Suppressor macrophage treated with lipopolysaccharide for 4 hours (primary cell): ENCODE measurements at places on chromosomes 12 and 14.

- peak; percentile 30 for DNase-seq
These were observed 86.5 kb upstream of the CEP83 start for GRCh38 chr12:94545935-94546771.

DNA sequence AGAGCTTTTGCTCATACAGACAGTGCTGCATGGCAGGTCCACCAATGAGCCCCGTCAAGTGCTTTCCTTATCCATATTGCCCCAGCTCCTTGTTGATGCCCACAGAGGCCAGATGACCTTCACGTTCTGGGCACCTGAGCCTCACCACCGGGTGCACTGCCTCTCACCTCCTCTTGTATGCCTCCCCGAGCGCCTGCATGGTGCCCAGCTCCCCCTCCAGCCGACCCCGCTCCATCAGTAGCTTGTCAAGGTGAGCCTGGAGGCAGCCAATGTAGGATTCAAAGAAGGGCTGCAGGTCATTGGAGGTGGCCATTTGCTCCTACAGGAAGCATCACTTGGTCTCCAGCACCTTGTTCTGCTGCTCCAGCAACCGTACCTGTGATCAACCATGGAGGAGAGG is 31.8 kb upstream of the KRT77 start:
- DNase-seq, result no peak

GRCh38 chr12:58268069-58268468 is 326.7 kb downstream of the ATP23 start:
- no peak for DNase-seq

DNA sequence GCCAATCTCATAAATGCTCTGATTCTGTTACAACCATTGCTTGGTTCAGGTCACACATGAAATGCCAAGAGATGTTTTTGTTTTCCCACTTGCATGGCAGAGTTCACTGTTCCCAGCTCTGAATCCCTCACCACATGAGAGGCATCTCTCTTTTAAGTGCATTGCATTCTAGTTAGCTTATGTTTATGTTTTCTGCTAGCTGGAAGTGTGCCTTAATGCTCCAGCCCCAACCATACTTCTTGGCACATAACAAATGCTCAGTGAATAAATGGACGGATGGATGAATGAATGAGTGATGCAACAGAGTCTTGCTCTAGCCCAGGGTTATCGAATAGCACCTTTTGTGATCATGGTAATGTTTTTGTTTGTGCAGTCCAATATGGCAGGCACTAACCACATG is 197.3 kb downstream of the PPM1H start:
- DNase-seq, result no peak

- DNase-seq, result no peak
These were observed 24.0 kb downstream of the FAM222A start for GRCh38 chr12:109737631-109738030.

GRCh38 chr12:124888260-124888659 is 24.6 kb upstream of the SCARB1 start:
- DNase-seq, result no peak

GRCh38 chr14:100887728-100888335 is 15.7 kb downstream of the RTL1 start:
- DNase-seq, result no peak

GRCh38 chr12:108151533-108152169 is 22.6 kb downstream of the WSCD2 start:
- no peak for DNase-seq

- DNase-seq, result no peak
These were observed 148.6 kb upstream of the FOXN3 start for GRCh38 chr14:89565607-89566006.

GRCh38 chr12:69150083-69150795 is 89.1 kb upstream of the CPSF6 start:
- DNase-seq, result no peak

DNA sequence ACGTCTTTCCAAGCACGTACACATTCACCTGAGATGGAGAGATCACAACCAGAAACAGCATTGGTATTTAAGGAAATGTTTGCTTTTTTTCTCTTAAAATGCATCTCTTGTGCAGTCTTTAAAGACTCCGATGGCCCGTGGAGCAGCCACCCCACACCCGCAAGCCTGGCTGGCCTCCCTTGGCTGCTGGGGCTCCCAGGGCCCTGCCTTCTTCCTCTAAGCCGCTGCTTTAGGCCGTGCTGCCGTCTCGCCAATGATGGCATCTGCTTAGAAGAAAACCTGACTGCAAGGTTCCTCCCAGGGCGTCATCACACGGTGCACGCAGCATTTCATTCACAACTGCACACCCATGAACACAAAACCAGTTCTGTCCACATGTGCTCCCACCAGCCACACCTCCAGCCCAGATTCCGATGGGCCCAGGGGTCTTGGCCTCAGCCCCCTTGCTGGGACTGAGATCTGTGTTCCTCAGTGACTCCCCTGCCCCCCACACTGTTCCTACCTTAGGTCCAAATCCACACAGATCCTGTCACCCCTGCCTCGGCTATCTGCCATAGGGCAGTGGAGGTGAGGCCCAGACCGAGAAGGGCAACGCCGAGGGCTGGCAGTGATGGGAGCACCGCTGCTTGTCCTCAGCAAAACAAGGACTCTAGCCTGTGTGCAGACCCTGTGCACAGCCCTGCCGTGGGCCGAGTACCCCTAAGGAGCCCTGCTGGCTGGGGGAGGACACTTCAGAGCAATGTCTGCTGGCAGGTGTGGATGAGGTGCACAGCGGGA is 4.4 kb downstream of the BTBD6 start:
- DNase-seq, result no peak

DNA sequence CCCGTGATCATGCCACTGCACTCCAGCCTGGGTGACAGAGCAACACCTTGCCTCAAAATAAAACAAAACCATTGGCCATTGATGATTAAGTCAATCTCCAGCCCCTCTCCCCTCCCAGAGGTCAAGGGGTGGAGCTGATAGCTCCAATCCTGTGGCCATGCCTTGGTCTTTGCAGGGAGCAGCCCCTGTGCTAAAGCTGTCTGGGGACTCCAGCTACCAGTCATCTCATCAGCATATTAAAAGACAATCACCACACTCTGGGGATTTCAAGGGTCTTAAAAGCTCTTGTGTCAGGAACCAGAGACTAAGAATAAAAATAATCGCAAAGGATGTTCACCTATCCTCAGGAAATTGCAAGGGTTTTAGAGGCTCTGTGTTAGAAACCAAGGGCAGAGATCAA is 30.6 kb downstream of the HCAR2 start:
- no peak for DNase-seq

- peak; percentile 57 for DNase-seq
These were observed 2.5 kb downstream of the C12orf57 start for GRCh38 chr12:6946033-6946919.

- DNase-seq, result peak; percentile 56
These were observed 362.9 kb downstream of the PCNX1 start for GRCh38 chr14:71270111-71270510.

GRCh38 chr12:106911581-106911980 is 44.1 kb upstream of the TMEM263 start:
- DNase-seq, result peak; percentile 58

DNA sequence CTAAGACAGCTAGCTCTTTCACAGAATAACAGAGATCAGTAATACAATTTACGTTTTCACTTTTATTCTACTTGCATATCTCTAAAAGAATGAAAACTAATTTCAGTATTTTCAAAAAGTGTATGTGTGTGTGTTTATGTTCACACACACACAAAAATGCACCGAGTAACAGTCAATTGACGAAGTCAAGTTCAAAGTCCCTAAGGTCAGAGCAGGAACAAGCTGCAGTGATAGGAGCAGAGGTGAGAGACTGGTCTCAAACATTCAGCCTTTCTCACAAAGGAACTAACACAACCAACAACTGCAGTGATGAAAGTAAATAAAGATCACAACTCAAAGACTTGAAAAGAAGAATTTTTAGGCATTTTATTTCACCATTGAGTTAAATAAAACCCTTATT is 429.7 kb downstream of the C12orf50 start:
- DNase-seq, result no peak

DNA sequence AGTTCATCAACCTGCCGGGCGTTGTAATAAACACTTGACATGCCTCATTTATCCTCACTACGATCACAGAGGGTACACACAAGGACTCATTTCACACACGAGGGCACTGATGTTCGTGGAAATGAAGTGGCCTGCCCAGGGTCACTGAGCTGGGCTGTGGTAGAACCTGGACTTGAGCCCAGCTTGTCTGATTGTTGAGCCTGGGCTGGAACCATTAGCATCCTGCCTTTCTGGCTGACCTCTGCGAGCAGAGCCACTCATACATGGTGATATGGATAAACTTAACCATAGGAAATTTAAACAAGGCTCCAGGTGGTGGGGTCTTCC is 16.6 kb upstream of the JDP2 start:
- DNase-seq, result no peak

DNA sequence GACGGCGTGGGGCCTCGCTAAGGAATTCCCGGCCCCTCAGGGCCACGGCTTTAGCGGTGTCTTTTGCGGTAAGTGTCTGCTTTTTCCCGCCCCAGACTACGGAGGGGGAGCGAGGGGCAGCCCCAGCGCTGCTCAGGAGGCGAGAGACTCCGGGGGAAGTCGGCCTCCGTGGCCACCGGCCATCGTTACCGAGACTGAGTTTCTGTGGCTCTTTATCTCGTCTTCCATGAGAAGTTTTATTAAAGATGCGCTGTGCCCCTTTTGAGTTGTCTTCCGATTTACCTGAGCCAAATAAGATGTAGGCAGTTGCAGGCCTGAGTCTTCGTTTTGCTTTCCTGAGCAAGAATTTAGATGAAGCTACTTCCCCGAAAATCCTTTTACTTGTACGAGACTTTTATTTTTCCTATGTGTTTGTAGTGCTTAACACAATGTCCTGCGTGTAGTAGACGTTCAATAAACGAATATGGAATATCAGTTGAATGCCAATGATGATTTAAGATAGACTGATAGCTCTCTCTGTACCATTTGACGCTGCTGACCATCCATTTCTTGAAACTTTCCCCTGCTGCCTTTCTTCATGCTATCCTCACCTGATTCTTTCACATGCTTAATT is 462 bp downstream of the SRP54 start:
- DNase-seq, result no peak

- DNase-seq, result no peak
These were observed 295.7 kb upstream of the PRKD1 start for GRCh38 chr14:30223385-30223785.

GRCh38 chr12:2651068-2651965 is 143.5 kb upstream of the FKBP4 start:
- no peak for DNase-seq

DNA sequence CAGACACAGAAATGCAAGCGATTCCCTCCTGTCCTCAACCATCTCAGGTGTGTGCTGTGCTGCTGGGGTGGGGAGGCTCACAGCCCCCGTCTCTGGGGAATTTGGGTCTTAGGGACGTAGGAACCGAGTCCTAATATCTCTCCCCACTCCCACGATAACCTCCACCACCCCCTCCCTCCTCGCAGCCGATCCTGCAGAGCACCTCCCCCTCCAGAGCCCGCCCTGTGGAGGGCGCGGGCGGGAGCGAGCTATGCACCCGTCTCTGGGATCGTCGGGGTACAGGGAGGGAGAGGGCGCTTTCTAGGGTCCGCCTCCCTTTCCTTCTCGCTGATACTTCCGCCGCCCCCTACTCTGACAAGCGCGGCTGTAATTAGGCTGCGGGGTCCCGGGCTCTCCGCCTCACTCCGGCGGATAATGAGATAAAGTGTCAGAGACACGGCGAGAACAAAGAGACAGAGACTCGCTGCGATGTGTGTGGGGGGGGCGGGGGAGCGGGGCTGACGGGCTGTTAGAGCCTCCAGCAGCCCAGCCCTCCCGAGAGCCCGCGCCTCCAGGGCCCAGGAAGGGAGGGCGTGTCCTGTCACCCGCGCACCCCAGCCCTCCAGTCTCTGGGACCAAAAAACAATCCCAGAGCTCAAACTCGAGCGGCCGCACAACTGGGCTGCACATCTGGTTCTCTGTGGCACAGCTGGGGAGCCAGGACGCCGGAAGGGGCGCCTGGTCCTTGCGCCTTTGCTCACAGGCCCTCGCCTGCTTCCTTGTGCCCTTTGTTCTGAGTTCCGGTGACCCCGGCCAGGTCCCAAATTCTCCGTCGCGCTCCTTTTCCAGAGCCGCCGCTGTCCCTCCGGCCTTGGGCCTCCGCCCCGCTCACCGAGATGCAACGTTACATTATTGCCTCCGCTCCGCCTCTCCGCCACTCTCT is 8.7 kb downstream of the SHMT2 start:
- DNase-seq, result no peak

- DNase-seq, result no peak
These were observed 43.3 kb upstream of the PTPRO start for GRCh38 chr12:15278816-15279658.

GRCh38 chr12:62621101-62621638 is 154.5 kb downstream of the MON2 start:
- no peak for DNase-seq

- DNase-seq, result no peak
These were observed 3.6 kb downstream of the FOXA1 start for GRCh38 chr14:37591311-37591940.

DNA sequence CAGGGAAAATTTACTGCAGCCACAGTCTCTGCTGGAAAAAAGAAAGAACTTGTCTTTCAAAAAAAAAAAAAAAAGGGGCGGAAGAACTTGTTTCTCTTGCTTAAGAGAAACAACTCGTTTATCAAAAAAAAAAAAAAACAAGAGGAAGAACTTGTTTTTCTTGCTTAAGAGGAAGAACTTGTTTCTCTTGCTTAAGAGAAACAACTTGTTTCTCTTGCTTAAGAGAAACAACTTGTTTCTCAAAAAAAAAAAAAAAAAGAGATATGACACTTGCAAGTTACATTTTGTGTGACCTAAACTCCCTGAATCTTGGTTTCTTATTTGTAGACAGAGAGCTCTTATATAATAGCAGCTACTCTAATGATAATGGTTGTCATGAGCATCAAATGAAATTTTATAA is 44.7 kb upstream of the USP15 start:
- DNase-seq, result peak; percentile 70

DNA sequence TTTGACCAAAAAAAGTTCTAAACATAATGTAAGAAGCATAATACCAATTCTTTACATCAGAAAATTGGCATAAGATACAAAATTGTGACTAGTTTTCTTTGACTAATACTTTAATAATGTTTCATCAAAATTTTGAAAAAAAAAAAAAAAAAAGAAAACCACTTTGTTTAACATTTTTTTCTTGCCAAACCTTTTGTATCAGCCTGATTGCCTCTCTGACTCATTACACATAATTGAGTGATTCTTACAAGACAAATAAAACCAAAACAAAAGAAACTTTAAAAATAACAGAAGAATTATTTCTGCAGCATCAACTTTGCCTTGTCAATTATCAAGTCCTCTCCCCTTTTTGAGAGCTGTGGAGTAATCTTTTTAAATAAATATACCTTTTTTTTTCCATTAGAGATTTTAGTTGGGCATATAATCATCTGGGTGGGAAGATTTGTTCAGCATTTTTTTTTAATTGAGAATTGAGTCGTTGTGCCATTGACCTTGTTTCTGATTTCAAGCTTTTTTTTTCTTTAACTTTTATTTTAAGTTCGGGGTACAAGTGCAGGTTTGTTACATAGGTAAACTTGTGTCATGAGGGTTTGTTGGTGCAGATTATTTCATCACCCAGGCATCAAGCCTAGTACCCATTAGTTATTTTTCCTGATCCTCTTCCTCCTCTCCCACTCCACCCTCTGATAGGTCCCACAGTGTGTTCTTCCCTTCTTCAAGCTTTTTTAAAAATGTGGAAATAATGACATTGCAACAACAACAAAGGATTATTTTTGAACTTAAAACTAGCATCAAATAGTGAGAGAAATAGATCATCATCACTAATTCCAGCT is 45.8 kb upstream of the HMGA2 start:
- DNase-seq, result no peak
